Activated gamma-delta T cell (primary cell): ENCODE measurements at places on chromosomes 7 and 10.

- no peak for DNase-seq
These were observed 13.0 kb upstream of the RUNDC3B start for GRCh38 chr7:87615197-87615596.

- no peak for DNase-seq
These were observed 195.6 kb downstream of the TNS3 start for GRCh38 chr7:47386273-47386835.

DNA sequence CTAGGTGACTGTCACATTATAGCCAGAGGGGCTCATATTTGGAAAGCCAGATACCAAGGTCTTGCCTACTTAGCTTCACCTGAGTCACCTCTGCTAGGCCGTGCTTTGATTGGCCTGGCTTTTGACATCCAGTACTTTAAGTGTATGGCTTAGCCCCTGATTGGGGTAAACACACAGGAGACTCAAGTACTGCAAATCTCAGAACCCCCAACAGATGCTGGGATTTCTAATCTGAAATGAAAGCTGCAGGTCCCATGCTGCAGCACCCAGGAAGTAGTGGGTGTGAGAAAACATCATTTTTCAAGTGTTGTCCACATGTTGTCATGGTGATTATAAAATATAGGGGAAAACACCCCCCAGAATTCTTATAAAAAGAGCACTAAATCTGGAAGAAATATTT, 76.2 kb downstream of the WIPF3 start:
- DNase-seq: no peak

DNA sequence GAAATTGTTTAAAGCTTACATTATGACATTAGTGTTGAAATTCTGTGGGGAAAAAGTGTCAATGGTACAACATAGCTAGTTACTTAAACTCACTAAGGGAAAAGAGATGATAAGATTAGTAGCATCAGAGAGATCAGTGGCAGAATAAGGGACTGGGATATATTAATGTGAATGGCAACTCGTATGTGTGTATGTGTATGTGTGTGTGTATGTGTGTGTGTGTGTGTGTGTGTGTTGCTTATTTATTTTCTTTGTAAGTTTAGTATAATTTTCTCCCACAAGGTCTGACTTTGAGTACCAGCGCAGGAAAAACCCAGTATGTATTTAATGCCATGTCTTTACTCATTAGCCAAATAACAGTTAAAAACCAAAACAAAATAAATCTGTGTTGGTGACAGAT, 256.1 kb downstream of the ARHGAP21 start:
- no peak for DNase-seq

DNA sequence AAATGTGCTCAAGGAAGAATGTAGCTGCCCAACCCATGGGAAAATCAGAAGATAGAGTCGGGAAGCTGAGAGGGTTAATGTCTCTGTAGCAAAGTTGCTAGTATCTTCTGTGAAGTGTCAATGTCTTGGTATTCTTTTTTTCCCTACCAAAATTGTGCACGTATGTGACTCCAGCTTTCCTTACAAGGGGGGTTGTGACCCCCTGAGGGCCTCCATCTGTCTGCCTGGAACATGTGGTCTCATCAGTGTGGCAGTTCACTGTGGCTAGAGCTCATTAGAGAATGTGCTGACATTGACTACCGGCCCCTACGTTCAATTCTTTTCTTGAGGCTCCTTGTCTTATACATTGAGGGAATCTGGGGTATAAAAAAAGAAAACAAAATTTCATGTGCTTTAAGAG, 725.2 kb upstream of the CELF2 start:
- no peak for DNase-seq

- no peak for DNase-seq
These were observed 68.6 kb upstream of the SEM1 start for GRCh38 chr7:96778263-96778662.

- no peak for DNase-seq
These were observed 190.0 kb upstream of the LYZL2 start for GRCh38 chr10:30819341-30820181.

- no peak for DNase-seq
These were observed 284.8 kb downstream of the SDK1 start for GRCh38 chr7:3585826-3586225.

DNA sequence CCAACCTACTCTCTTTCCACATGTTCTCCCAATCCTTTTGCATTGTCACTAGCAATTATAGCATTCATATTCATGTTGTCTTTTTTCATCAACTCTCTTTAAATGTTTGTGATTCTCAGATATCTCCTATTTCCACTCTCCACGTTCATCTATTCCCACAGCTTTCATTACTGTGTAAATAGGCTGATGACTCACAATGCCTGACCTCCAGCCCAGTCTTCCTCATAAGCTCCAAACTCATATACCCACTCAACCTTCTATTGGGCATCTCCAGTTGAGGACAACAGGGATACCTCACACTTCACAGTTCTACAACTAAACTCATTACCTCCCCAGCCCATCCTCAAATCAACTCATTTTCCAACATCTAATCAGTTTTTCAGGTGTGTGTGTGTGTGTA, 194.1 kb downstream of the DGKI start:
- no peak for DNase-seq

GRCh38 chr10:44386546-44387052, 1.7 kb upstream of the CXCL12 start:
- peak; percentile 22 for DNase-seq

GRCh38 chr7:44974549-44974948, 4.3 kb downstream of the MYO1G start:
- DNase-seq: no peak

DNA sequence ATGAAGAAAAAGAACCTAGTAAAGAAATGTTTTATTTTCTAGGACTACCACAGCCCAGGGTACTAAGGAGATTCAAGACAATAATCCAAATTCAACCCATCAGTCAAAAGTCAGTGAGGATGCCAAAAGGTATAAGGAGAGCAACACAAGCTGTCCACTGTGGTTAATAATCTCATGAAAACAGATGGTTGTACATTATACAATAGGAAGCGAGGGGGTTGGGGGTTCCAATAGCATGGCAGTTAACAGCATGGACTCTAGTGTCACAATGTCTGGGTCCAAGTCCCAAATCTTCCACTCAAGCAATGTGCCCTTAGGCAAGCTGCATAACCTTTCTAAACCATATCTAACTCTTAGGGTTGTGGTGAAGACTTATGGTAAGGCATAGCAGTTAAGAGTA, 35.1 kb downstream of the BRAF start:
- DNase-seq: no peak

DNA sequence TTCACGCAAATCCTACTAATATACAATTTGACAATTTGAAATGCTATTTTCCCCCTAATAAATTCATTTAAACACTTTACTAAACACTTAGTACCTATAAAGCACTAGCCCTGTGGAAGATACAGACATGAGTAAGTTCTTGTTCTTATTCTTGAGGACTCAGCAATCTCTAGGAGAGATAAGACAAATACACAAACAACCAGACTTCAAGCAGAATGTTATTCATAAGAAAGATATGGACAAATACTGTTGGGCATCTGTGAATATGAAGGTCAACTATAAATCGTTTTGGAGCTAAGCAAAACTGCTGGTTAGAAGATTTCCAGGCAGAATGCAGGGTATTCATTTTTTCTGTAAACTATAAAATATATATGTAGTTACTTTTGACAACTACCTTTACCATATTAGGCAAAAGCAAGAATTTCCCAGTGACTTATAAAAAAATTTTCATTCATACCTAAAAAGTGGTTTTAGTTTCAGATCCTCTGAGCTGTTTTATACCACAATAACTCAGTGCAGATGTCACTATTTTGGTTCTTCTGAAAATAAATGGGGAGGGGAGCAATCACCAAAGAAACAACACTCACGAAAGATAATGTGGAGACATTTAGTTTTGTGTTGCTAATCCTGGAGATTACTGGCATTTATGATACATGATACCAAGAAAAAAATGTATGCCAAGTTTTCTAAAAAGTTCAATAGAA, 3.8 kb downstream of the VPS41 start:
- no peak for DNase-seq

- DNase-seq: no peak
These were observed 19.3 kb upstream of the FAM13C start for GRCh38 chr10:59381687-59382086.

- DNase-seq: no peak
These were observed 2.7 kb downstream of the CTTNBP2 start for GRCh38 chr7:117870448-117871130.

DNA sequence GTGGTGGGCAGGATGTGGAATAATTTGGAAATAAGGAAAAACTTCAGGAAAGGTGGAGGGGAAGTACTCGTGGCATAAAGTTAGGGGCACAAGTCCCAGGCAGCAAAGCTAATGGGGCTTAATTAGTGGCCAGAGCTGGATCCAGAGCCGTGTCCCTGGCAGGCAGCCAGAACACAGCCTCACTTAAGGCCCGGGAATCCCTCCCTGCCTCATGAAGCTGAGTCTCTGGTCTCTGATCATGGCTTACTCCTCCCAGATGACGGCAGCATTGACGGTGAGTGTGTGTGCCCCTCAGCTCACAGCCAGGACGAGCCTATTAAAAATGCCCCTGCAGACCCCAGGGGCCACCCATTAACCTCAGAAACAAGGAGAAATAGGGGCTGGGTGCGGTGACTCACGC, 48.2 kb upstream of the NPTX2 start:
- DNase-seq: no peak

- no peak for DNase-seq
These were observed 15.2 kb downstream of the OAT start for GRCh38 chr10:124403548-124403947.

DNA sequence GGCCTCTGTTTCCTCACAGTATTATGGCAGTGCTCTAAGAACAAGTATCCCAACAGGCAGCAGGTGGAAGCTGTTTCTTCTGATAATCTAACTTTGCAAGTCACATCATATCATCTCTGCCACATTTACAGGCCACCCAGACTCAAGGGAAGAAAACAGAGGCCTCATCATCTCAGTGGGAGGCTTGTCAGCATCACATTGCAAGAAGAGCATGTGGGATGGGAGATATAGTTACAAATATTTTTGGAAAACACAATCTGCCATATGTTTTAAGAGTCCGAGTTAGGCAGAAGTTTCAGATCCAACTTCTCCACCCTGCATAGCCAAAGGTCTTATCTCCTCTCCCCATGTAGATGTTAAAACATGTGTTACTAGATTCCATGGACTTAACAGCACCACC, 130.4 kb upstream of the PDE1C start:
- DNase-seq: no peak

- no peak for DNase-seq
These were observed 389.6 kb downstream of the GALNT17 start for GRCh38 chr7:71521506-71521905.

- DNase-seq: no peak
These were observed 94.0 kb upstream of the STEAP1B start for GRCh38 chr7:22594020-22594419.

DNA sequence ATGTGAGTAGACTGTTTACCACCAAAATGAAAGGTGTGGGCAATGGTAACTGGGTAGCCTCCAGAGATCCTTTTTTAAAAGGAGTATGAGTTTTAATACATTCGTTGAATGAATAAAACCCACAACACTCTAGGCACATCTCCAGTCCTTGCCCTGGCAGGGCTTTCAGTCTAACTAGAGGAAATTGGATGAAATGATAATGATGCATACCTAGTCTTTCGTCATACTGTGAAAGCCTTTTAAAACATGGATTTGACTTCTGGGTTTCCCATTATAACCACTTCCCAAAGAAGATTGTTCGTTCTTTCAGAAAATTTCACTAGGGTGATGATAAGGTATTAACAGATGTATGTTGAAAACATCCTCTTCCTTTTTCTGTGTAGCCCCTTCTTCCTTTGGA, 110.8 kb downstream of the REEP3 start:
- DNase-seq: no peak

DNA sequence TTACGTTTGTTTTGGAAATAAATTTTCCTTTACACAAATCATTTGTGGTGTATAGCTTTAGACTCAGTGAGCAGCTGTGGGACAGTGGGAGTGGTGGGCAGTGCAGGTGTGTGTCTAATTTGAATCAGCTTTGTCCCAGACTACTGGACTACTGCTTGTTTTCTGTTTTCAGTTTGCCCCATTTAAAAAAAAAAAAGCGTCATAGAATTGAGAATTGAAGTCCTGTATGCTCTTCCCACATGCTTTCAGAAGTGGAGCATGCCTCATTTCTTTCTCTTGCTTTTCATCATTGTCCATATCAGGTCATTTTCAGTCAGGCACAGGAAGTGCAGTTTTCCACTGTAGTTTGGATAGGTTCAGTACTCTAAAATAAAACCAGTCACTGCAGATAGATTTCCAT, 66.1 kb downstream of the SHH start:
- DNase-seq: no peak

- no peak for DNase-seq
These were observed 127.7 kb downstream of the SPAG6 start for GRCh38 chr10:22473044-22473443.

GRCh38 chr10:118332948-118333710, 9.0 kb downstream of the FAM204A start:
- DNase-seq: no peak

- no peak for DNase-seq
These were observed 36.6 kb upstream of the CREB5 start for GRCh38 chr7:28375729-28376128.

GRCh38 chr10:35699848-35700486, 57.9 kb upstream of the FZD8 start:
- no peak for DNase-seq

DNA sequence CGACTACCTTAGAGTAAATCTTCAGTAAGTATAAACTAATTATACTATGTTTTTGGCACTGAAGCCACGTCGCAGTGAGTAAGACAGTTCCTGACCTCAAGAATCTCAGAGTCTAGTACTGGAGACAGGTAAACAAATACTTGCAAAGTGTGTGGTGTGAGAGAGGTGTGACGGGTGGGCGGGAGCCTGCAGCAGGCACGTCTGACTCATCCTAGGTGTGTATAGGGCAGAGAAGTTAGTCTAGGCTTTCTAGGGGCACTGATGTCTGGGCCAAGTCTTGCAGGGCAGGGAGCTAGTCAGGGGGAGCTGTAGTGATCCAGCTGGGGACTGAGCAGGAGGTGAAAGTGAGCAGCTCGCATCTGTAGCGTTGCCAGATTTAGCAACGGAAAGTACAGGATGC, 35.9 kb upstream of the SFTPD start:
- DNase-seq: no peak

GRCh38 chr10:91190388-91190870, 30.0 kb upstream of the PCGF5 start:
- DNase-seq: no peak

GRCh38 chr10:8061274-8062211, 7.1 kb downstream of the GATA3 start:
- peak; percentile 52 for DNase-seq

GRCh38 chr10:101292194-101293006, 61.6 kb upstream of the BTRC start:
- DNase-seq: no peak
